ENCODE measurements at places on chromosomes 2 and 18.

DNA sequence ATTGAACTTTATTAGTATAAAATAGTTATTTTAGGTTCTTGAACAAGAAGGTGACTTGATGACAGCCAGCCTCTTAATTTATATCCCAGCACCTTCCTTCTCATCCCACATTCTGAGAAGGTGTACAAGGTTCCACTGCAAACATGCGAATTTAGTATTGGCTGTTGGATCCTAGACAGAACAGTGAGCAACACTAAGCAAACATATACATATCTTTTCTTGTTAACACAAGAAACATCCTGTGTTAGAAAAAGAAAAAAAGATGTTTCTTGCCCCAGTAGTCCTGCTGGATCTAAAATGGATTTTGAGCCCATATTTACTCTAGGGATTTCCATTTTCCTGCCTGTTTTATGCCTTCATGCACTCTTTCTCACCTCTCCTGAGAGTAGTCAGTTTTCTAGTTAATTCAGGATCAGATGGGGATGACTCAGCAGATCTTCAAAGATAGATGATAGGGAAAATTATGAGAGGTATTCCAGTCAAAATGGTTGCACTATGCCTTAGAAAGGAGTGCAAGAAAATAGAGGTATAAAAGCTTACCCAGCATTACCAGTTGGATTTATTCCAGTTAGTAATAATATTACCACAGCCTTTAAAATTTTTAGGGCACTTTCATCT, 336.5 kb downstream of the MEIS1 start:
- DNase-seq = no peak

- DNase-seq = no peak
Measured at GRCh38 chr2:234702731-234703225, 205.9 kb upstream of the ARL4C start.

DNA sequence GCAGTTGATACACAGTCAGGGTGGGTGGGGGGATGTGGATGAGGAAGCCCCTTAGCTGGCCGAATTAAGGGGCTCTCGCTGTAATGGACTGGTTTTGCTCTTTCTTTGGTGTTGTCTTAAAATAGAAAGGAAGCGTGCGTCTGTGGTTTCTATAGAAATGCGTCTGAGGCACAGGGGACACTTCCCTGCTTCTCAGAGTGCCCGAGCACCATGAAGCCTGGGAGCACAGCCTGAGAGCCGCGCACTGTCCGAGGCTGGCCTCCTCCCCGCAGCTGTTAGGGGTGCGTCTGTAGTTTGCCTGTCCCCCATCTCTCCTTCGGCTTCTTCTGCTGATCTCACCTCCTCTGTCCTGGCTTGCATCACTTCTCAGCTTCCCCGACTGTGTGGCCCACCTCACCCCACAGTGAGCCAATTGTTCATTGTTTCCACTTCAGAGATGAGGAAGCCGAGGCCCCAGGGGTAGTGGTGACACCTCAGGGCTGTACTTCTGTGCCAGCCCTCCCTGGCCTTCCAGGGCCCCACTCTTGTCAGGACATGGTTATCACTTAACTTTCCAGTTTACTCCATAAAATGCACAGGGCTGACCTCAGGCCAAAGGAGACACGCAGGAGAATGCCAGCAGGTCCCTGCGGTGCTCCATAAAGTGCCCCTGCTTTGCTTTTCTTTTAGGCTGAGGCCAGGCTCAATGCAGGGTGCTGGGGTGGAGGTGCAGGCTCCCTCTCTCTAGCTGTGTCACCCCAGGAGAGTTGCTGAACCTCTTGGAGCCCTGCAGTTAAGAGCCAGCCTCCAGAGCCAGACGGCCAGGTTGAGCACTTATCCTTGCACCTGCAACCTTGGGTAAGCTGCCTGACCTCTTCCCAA, 210.6 kb downstream of the SEPTIN10 start:
- DNase-seq = no peak

GRCh38 chr2:186348200-186348599, 137.9 kb upstream of the ZC3H15 start:
- no peak for DNase-seq

GRCh38 chr2:237500681-237501424, 13.8 kb downstream of the MLPH start:
- no peak for DNase-seq

DNA sequence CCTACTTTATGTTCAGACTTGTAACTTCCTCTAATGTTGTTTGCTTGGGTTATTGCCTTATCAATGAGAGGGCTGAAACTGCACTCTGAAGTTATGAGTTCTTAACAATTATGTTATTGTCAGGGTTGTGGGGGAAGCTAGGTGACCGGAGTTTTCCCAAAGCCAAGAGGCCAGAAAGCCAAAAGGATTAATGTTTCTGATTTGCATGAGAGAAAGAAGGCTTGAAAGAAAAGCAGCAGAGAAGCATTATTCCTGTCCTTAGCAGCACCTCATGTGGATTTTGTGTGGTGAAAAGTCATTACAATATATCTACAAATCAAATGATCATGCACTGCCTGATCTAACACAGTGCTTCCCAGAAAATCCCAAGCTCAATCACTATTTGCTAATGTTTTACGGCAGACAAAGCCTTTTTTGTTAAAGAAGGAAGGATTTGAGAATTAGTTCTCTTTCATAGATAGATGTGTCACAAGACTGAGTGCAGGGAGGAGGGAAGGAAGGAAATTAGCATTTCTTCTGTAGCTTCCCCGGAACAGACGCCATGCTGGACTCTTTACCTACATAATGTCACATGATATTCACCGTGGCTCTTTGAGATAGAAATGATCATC, 203.2 kb downstream of the ALK start:
- no peak for DNase-seq

GRCh38 chr2:32937602-32938448, 8.9 kb upstream of the LTBP1 start:
- no peak for DNase-seq

DNA sequence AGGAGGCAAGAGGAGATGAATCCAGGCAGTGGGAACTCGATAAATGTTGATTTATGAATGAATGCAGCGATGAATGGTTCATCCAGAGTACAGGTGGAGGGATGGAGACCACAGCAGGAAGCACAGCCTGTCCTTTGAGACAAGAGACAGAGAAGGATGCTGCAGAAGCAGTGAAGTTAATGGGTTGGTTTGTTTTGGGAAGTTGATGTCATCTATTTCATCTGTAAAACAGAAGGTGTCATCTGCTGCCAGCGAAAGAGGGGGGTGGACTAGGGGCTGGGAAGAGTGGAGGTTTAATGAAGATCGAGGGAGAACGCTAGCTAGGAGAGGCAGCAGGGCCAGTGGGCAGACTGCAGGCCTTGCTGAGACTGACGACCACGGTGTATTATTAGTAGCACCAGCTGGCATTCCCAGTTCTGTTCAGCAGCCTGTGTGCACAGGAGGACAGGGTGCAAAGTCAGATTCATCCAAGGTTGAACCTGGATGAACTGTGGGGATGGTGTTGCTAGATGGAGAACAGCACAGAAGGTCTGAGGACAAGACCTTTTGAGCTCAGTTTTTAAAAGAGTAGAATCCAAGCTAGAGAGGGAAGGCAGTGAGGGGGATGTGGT, 120.3 kb upstream of the CAPN13 start:
- no peak for DNase-seq

DNA sequence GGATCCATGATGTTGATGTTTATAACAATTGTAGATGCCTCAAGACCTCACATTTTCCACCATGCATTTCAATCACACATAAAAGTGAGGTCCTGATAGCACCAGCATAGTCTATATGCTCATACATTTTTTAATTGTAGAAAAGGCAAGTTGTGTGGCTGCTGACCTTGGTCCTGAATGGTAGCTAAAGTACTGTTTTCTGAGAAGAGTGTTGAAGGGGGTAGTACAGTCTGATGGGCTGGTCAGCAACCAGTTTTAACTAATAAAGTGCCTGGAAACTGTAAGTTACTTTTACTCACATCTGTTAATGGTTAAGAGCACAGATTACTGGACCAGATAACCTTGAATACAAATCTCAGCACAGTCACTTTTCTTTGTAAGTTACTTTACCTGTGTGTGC, 15.9 kb downstream of the ZNF638 start:
- peak; percentile 39 for DNase-seq

DNA sequence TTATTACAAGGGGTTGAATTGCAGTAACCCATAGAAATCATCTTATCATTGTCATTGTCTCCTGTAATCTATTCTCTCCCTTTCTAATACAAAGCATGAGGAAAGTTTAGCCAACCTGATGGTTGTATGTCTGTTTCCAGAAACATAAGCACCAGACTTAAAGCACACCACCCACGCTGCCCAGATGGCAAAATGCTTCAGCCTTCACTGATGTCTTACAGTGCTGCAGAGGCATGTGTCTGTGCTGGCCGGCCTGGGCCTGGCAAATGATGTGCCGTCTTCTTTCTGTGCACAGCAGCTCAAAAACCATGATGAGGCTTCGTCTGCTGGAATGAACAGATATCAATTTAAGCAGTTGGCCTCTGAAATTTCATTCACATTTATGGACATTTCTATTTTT, 443.0 kb upstream of the RGPD4 start:
- no peak for DNase-seq

GRCh38 chr2:27351802-27352598, 4.6 kb downstream of the GTF3C2 start:
- DNase-seq = peak; percentile 38

GRCh38 chr2:176642074-176642473, 372.8 kb downstream of the MTX2 start:
- DNase-seq = no peak

DNA sequence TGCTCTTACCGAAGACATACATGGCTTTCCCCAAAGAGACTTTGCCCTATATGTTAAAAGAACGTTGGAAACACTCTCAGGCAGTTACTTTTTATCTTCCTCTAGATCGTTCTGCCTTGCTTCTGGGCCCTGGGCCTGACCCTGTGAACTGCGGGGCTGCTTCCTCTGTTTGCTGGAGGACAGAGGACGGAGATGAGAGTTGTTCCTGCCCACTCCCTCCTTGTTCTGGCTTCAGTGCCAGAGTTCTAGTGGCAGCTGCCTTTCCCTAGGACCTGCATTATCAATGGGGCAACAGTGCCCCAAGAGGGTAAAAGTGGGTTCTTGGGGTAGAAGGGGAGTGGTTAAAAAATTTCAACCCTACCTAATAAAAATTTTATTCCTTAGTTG, 6.5 kb upstream of the FN1 start:
- no peak for DNase-seq

GRCh38 chr2:24453379-24454073, 37.5 kb upstream of the NCOA1 start:
- DNase-seq = no peak

- no peak for DNase-seq
Measured at GRCh38 chr2:106991866-106992265, 105.9 kb upstream of the ST6GAL2 start.

Measured in natural killer cell (primary cell).